ENCODE measurements at places on chromosomes 13 and 19.
A peak's percentile ranks its signal among the peaks of the same experiment; 100 is the strongest.

DNA sequence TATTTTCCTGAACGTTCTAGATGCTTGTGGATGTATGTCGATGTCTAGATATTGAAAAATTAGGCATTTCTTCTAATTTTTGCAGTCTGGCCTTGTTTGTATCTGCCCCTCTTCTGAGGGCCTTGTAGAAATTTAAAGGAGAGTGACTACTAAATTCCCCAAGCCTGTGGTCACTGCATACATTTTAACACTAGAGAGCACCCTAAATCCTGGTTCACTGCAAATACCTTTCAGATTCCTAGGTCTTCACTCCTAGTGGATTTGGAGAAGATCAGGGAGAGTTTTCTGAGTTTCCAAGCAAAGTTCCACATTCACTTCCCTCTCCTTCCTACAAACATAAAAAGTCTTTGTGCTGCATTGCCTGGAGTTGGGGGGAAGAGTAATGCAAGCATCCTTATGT, 1272.5 kb downstream of the OLFM4 start:
- DNase-seq, result no peak

- DNase-seq, result no peak
Measured at GRCh38 chr19:17686023-17686521, 2.1 kb downstream of the UNC13A start.

DNA sequence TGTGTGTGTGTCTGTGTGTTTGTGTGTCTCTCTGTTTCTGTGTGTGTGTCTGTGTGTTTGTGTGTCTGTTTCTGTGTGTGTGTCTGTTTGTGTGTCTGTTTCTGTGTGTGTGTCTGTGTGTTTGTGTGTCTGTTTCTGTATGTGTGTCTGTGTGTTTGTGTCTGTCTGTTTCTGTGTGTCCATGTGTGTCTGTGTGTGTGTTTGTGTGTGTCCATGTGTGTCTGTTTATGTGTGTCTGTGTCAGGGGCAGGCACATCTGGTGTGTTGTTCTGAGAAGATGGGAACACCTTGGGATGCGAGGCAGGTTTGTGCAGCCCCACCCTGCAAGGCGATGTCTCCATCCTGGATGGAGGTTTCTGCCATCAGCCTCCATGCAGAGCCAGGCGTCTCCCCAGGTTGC, 275.8 kb upstream of the SOX1 start:
- no peak for DNase-seq

GRCh38 chr19:35011091-35011689, 11.1 kb downstream of the GRAMD1A start:
- DNase-seq, result no peak

DNA sequence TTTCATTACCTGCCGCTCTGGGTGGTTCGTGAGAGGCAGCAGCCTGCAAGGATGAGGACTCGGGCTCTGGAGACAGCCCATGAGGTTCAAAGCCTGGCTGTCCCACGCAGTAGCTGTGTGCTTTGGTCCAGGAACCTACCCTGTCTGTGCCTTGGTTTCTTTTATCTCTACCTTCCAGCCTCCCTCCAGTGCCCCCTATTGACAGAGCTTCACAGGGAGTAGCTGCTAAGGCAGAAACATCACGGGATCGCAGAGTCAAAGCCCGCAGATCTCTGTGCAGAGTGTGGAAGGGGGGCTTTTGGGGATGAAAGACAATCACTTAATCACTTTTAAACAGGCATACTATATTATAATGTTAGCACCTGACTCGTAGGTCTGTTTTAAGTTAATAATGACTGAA, 16.2 kb downstream of the ZNF71 start:
- no peak for DNase-seq

- DNase-seq, result no peak
Measured at GRCh38 chr13:80361883-80362327, 21.0 kb upstream of the SPRY2 start.

DNA sequence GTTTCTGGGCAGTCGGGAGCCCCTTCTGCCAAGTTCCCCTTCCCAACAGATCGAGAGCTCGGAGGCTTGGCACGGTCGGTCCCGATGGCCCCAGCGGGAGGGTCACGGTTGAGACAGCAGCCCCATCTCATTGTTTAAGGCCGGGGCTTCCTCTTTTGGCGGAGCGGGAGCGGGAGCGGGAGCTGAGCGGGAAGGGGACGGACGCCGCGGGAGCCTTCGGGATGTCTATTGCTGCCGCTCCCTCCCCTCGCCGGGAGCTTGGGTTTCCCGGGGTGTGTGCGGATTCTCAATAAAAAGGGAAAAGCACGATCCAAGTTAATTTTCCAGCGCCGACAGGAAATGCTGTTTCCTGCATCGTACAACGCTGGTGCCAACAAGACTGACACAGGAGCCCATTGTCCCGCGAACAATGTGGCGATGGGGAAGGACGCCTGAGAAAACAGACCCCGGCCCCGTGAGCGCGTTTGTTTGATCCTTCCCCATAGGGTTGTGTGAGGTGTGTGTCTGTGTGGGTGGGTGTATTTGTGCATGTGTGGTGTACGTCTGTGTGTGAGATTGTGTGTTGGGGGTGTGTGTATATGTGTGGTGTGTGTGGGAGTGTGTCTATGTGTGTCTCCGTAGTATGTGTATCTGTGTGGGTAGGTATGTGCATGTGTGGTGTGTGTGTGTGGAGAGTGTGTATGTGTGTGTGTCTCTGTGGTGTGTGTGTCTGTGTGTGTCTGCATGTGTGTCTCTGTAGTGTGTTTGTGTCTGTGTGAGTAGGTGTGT, 36.3 kb upstream of the FLT1 start:
- DNase-seq, result no peak

GRCh38 chr13:80465321-80465720, 124.4 kb upstream of the SPRY2 start:
- no peak for DNase-seq

- DNase-seq, result no peak
Measured at GRCh38 chr13:113410472-113411201, 42.7 kb downstream of the ADPRHL1 start.

DNA sequence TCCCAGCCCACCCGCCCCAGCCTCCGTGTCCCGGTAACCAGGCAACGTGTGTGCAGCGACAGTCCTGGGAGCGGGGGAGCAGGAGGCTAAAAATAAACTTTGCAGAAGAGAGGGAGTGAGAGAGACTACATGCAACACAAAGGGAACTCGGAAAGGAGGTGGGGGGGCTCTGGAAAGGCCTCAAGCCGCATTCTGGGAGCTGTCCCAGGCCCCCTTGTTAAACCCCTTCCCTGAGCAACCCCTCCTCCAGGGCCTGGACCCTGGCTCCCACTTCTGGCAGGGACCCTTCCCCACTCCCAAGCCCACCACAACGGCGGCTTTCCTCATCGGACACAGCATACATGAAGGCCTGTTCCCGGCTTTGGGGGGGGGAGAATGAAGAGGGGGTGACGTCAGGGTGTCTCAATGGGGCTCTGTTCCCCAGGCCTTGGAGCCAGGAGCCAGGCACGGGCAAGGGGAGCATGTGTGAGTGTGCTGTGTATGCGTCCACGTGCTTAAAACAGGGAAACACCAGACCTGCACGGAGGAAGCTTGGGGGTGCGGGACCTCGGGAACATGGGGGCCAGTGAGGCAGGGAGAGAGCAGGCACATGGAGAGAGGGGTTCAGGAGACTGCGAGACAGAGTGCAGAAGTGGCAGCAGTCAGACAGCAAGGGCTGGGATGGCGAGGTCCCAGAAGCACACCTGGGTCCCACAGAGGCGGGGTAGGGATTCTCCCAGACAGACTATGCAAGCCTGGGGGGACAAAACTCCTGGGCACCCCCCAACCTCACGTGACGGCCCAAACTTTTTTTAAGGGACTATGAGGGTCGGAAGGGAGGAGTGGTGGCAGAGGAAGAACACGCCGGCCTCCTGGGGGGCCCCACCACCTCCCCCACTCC, 2.3 kb downstream of the ERF start:
- DNase-seq, result no peak

GRCh38 chr19:54156490-54156889, 3.0 kb downstream of the LENG1 start:
- no peak for DNase-seq

DNA sequence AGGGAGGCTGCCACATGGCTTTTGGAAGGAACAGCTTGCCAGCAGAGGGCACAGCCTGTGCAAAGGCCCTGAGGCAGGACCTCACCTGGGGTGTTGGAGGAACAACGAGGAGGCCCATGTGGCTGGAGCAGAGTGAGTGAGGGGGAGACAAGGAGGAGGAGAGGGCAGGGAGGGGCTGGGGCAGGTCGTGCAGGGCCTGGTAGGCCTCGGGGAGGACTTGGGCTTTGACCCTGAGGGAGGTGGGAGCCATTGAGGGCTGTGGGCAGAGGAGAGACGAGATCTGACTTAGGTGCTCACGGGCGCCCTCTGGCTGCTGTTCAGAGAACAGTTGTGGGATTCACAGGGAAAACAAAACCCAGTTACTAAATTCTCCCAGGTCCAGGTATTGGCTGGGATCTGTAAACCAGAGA, 25.2 kb downstream of the ZNRF4 start:
- DNase-seq, result peak; percentile 2

DNA sequence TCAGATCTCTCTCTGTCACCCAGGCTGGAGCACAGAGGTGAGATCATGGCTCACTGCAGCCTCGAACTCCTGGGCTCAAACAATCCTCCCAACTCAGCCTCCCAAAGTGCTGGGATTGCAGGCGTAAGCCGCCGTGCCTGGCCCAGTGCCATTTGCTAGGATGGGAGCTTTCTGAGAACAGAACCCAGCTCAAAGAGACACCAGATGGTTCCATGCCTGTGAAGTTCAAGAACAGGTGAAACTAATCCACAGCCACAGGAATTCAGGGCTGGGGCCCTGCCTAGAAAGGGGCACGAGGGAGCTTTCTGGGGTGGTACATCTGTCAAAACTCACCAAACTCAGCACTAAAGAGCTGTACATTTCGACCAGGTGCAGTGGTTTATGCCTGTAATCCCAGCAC, 4.2 kb downstream of the SLC7A9 start:
- DNase-seq, result no peak

- DNase-seq, result no peak
Measured at GRCh38 chr19:48639483-48640375, 2.5 kb upstream of the DBP start.

- DNase-seq, result no peak
Measured at GRCh38 chr13:82698383-82698782, 1183.9 kb downstream of the SLITRK1 start.

GRCh38 chr13:80860845-80861244, 519.9 kb upstream of the SPRY2 start:
- DNase-seq, result no peak

- no peak for DNase-seq
Measured at GRCh38 chr13:20869540-20869939, 33.0 kb downstream of the XPO4 start.

DNA sequence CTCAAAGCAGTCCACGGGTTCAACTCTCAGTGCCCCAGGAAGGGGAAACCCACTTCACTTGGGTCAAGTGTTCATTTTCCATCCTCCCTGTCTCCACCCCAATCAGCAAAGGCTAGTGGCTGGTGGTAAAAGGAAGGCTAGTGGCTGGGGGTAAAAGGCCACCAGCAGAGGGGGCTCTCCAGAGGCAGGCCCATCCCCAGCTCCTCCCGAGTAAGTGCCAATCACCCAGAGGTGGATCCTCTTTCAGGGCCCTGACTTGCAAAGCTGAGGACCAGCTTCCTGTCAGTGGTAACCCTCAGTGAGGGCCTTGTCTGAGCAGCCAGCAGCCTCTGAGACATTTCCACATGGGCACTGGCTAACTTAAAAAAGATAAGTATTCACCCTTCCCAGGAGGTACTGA, 22.0 kb upstream of the TPT1 start:
- DNase-seq, result no peak

DNA sequence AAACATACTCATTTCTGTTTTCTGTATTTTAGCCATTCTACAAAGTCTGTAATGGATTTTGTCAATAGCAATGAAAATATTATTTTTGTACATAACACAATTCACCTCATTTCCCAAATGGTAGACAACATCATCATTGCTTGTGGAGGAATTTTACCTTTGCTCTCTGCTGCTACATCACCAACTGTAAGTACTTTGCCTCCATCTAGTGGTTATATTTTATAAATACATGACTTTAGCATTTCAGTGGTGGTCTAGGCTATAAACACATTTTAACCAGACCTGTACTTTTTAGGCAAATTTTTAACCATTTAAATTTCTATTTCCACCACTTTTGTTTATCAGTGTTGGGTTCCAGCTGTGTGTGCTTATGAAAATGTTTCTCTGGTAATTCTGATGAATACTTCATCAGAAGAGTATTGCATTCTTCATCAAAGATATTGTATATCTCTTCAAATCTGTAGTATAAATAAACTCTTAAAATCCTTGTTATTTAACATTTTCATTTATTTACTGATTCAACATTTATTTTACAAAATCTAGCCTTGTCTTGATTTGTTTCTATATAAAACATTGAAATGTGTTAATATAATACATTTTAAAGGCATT, 222.4 kb downstream of the NBEA start:
- no peak for DNase-seq

GRCh38 chr13:34567597-34567996, 374.5 kb upstream of the NBEA start:
- no peak for DNase-seq

- DNase-seq, result no peak
Measured at GRCh38 chr19:55208880-55209692, at the start of gene PTPRH. Gene PTPRH (minus strand): TSS chr19:55209501. CDS start chr19:55209433, 68 bp downstream.

DNA sequence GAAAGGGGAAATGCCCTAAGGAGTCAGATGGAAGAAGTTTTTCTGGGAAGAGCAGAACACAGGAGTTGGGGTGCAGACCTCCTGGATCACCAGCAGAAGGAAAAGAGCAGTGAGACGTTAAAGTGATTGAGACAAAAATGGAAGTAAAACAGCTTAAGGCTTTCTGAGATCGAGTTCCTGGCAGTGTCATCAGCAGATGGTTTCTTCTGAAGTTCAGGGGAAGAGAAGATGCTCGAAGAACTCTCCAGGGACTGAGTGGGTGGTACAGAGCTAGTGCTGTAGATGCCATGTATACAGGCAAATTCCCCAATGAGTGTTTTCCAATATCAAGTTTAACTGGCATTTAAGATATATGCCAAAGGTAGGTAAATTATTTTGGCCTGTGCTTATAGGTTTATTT, 272.2 kb upstream of the KLF12 start:
- no peak for DNase-seq

All from activated CD4-positive, alpha-beta T cell treated with anti-CD3 and anti-CD28 coated beads, Interleukin-2, amount 50 U/mL, for 24 hours (primary cell).